Activated T-cell treated with anti-CD3 and anti-CD28 coated beads, Interleukin-2, amount 50 U/mL, for 48 hours (primary cell): ENCODE measurements at places on chromosomes 11 and 22.

DNA sequence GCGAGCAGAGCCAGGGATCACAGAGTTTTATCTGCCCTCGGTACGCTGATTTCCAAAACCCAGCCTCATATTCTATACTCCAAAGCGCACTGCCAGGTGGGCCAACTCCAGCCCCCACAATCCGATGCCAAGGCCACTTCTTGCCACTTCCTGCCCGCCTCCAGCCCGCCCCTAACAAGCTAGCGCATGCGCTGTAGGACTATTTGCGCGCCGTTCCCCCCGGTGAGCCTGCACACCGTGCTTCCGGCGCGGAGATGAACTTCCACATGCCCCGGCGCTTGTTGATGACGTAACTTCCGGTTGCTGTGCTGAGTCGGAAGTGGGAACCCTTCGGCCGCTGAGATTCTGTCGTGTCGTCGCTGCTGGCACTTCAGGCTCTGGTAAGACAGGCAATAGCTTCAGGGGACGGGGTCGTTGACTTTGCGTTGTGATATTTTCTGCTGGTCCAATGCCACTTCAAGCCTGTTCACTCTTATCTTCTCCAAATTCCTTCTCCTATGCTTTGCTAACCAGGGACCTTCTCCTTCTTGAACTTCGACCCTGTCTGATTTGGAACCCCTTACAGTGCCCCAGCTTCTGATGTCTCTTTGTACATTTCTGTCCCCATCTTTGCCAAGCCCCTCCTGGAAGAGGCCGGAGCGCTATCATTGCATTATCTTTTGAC is at the start of gene UBE4A:
Gene UBE4A (plus strand): TSS at position 306 of the 664 bp plus-strand sequence. CDS start 5,481 bp downstream, outside the sequence.
- peak; percentile 98 for DNase-seq

DNA sequence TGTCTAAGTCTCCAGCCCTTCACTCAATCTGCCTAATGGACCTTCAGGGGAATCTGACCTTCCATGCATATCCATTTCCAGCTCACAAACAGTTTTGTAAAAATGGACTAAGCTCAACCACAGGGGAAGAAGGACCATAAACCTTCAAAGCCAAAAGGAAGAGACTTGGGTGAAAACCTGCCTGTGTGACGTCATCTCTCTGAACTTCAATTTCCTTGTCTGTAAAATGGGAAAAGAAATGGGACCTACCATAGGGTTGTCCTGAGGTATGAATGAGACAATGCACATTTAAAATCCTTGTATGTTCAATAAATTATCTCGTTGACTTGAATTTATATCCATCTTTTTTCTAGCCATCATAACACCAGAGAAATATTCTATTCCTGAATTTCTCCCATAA is 370.7 kb downstream of the INSC start:
- DNase-seq: no peak

GRCh38 chr11:1305501-1306056 is 3.9 kb downstream of the TOLLIP start:
- peak; percentile 9 for DNase-seq

GRCh38 chr11:43810929-43811596 is 69.6 kb upstream of the ALKBH3 start:
- DNase-seq: no peak

GRCh38 chr22:45227645-45228400 is 12.9 kb downstream of the KIAA0930 start:
- DNase-seq: no peak

DNA sequence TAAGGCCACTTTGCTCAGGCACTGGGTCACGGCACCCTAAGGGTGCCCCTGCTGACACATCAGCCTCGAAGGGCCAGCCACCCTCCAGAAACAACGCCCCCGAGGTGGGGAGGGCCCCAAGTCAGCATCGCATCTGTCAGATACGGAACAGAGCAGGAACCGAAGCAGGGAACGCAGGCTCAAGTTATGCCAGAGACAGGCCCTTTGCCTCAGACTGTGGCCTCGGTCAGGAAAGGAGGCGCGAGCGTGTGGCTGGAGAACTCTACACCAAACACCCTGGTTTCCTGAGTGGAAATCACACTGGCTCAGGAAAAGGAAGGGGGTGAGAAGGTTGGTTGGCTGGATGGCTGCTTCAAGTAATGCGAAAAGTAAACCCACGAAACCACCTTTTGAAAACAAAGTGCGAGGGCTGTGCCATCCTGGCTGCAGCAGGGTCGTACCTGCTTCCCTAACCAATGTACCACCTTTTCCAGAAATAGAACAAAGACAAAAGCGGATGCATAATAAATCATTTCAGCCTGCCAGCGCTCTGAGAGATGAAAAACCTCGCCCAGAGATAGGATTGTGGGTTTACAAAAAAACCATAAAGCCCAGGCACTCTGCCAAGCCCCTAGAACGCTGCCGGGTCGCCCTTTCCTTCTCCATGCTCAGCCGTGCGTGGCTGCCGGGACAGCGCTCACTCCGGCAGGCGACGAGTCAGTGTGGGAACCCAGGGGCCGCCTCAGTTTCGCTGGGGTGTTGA is 38.6 kb downstream of the TRMU start:
- DNase-seq: peak; percentile 32

- no peak for DNase-seq
Measured at GRCh38 chr11:112999520-112999919, 38.3 kb downstream of the NCAM1 start.

- DNase-seq: no peak
Measured at GRCh38 chr22:38148245-38148644, 33.4 kb downstream of the PLA2G6 start.

DNA sequence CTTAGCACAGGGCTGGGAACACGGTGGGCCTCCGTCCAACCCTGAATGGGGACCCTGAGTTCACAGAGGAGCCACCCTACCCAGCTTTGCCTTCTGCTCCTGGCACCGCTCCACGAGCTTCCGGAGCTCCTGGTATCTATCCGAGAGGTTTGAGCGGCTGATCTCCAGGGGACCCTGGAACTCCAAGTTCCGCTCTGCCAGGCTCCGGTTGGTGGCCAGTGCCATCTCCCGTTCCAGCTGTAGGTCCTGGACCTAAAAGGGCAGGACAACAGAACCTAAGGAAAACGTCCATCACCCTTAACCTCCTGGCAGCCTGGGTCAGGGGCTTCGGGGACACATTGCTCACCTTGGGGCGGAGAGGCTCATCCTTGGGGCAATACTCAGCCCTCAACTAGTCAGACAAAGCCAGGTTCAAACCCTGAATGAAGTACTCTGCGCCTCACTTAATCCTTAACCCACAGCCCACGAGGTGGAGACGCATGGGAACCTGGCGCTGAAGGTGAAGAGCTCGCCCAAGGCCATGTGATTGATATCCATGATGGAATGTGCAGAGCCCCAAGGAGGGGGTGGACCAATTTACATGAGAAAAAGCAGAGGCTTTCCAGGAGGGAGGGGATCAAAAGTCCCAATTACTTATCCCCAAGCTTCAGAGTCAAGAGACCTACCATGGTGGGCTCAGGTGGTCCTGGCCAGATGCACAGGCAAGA is 27.1 kb downstream of the VPS37C start:
- DNase-seq: no peak

GRCh38 chr22:33261699-33262098 is 203.5 kb upstream of the SYN3 start:
- no peak for DNase-seq

DNA sequence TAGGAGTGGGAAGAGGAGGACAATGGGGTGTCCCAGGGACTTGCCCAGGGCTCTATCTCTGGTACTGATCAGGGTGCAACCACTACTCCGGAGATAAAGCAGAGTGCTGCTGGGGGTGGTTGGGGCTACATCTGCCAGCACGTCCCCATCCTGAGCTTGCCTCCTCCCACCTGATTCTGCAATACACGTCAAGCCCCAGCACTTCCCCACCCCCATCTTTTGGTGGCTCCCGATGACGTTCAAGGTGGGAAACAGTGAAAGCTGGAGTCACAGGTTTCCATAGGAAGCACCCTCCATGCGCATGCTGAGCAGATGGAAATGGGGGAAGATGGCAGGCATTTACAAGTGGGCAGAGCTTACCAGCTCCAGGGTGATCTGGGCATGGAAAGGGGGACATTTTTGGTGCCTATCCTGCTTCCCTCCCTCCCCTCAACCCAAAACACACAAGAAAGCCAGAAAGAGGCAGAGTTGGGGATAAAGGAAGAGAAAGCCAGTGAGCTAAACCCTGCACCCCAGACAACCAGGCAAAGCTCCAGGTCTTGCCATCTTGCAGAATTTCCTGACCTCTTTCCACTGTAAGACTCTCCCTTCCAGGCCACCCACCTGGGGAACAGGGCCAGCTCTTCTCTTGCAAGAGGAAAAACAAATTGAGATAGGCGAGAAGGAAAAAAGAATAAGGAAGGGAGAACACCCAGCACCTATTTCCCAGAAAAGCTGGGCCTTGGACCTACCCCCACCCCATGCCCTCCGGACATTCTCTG is 15.8 kb downstream of the SYT7 start:
- DNase-seq: no peak

DNA sequence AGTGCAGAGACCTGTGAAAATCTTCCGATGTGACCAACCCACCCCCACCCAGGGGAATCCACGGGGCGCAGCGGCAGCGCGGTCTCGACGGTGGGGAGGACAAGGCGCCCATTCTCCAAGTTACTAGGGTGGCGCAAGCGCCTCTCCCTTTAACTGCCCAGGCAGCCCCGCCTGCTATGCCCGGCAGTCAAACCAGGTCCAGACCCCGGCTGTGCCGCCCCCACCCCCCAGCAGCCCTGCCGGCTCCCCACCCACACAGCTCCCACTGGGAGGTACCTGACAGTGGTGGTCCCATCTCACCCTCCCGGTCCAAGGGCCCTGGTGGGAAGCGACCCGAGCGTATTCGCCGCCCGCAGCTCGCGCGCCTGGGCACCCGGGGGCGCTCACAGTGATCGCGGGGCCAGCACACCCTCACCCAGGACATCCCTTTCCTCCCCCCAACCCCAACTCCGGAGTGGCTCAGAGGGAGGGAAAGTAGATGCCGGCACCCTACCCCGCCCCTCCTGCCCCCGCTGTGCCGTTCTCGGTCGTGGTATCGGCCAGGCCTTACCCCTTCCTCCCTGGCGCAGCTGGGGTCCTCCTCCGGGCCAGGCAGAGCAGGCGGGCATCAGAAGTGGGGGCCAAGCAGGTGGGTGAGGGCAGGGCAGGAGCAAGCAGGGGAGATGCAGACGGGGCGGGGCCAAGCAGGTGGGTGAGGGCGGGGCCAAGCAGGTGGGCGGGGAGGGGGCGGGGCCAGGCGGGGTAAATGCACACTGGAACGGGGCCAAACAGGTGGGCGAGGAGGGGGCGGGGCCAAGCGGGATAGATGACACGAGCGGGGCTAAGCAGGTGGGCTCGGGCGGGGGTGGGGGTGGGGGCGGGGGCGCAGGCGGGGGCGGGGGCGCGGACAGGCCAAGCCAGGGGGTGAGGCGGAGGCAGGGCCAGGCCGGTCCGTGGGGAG is at the start of gene TRPM5:
Gene TRPM5 (minus strand): TSS at position 634 of the 940 bp plus-strand sequence. CDS start 21,478 bp downstream, outside the sequence.
- DNase-seq: peak; percentile 84

DNA sequence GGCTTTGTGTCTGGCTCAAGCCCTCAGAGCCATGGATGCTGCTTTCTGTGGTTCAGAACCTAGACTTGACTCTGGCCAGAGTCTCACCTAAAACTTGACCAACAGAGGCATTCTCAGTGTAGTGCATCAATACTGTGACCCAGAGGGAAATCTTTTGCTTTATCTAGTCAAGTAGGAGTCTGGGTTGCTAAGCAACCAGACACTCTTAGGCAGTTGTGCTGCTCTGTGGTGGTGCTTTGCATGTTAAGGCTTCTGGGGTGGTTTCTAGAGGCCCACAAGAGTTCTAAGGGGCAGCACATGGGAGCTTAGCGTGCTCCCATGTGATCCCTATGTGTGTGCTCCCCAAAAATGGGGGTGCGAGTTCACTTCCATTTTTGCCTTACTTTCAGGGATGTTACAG is 224.6 kb upstream of the PLET1 start:
- no peak for DNase-seq

DNA sequence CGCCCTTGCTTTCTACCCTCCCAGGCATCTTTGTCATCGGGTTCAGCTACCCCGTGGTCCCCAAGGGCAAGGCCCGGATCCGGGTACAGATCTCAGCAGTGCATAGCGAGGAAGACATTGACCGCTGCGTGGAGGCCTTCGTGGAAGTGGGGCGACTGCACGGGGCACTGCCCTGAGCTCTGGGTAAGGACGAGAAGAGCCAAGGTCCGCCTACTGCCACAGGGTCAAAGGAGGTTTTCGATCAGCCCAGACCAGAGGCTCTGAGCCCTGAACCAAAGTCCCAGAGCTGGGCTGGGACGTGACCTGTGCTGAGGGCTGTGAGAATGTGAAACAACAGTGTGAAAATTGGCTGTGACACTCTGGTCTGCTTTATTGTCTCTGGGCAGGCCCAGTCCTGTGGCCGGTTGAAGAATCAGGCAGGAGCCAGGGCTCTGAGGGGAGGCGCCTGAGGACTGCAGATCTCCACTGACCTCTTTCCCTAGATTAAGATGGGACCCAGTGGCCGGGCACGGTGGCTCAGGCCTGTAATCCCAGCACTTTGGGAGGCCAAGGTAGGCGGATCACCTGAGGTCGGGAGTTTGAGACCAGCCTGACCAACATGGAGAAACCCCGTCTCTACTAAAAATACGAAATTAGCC is 6.5 kb upstream of the GALR3 start:
- DNase-seq: no peak

- DNase-seq: no peak
Measured at GRCh38 chr11:1197431-1197885, 25.4 kb upstream of the MUC5B start.

DNA sequence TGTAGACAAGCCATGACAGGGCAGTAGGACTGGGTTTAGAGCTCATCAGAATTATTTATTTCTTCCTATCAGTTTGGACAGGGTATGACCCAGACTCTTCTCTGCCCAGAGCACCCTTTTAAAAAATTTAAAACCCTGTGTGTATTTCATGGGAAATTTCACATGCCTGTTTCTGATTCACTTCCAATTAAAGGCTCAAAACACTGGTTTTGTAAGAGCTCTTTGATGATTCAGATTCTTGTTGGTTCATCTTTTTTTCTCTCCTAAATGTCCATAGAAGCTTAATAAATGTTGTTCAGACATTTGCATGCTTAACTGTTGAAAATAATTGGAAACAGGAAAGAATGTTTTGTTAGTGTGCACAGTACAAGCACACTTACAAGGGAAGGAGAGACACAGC is 13.8 kb downstream of the FLI1 start:
- DNase-seq: no peak

DNA sequence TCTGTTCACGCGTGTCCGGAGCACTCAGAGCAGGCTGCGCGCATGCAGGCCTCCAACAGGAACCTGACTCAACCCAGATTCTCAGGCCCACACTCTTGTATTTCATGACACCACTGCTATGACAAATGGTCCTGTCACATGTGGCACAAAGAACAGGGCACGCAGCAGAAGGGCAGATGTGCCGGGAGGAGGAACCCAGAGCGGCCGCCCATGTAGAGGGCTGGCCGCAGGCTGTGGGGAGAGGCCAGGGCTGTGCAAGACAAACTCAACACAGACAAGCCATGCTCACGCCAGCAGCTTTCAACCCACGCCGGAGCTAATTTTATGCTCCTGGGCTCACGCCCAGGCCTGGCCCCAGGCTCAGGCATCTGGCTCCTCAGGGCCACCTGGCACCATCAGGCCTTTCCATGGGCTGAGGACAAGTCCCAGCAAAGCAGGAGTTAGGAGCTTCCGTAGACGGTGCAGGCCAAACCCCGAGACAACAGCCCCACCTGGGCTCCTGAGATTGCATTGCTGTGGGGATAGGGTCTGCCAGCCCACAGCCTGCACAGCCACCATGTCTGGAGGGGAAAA is 40.0 kb downstream of the DUSP8 start:
- DNase-seq: no peak

GRCh38 chr11:16280256-16280682 is 76.1 kb downstream of the SOX6 start:
- DNase-seq: peak; percentile 15

GRCh38 chr22:36659762-36660509 is 43.6 kb downstream of the CACNG2 start:
- DNase-seq: peak; percentile 64
